ENCODE measurements at places on chromosomes 1 and 21.
A peak's percentile ranks its signal among the peaks of the same experiment; 100 is the strongest.

DNA sequence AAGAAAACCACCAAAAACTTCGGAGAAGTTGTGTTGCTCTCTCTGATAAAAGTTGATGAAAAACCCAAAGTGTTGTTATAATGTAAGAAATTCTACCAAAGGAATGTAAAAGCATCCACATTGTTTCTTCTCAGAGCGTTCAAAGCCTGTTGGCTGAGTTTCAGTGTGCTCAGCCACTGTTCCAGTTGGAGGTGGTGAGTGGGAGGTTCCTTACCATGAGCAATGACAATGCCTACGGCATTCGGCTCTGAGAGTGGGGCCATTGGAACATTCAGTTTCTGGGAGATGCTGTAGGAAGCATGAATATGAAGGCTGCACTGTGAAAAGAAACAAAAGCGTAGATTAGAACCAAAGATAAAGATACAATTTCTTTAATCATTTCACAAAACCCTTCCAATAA, 20.5 kb upstream of the MYBPHL start:
- no peak for DNase-seq

DNA sequence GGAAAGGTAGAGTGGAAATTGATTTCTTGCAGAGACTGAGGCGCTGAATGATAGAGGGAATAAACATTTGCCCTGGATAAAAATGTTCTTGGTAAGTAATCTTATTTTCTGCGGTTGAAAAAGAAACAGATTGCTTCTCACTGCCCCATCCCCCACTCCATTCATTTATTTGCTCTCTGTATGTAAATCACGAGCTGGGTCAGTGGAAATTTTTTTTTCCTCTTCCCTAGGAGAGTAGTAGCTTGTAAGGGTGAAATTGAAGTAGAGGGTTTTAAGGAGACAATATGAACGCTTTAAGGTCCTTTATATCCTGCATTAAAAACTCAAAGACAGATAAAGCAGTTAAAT, 1.4 kb upstream of the BRINP3 start:
- DNase-seq, result no peak

DNA sequence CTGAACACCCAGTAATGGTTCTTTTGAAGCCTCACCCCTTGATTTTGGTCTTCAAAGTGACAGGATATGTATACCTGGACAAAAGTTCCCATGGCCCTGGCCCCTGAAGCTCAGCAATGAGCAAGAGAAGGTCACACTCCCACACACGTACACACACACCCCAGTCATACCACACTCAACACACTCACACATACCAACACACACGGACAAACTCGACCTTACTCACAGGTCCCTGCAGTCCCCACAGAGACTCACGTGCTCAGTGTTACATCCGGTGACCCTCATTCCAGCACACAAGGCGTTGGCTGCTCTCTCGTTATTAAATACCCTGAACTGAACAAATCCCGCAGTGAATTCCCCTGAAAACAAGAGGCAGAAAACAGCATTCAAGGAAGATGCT, 5.9 kb downstream of the ITLN1 start:
- no peak for DNase-seq

- DNase-seq, result no peak
Measured at GRCh38 chr1:96096613-96097321, 624.8 kb upstream of the PTBP2 start.

- no peak for DNase-seq
Measured at GRCh38 chr1:156060937-156061636, at the start of gene RAB25. Gene RAB25 (plus strand): TSS chr1:156061160. CDS start chr1:156061401, 241 bp downstream.

DNA sequence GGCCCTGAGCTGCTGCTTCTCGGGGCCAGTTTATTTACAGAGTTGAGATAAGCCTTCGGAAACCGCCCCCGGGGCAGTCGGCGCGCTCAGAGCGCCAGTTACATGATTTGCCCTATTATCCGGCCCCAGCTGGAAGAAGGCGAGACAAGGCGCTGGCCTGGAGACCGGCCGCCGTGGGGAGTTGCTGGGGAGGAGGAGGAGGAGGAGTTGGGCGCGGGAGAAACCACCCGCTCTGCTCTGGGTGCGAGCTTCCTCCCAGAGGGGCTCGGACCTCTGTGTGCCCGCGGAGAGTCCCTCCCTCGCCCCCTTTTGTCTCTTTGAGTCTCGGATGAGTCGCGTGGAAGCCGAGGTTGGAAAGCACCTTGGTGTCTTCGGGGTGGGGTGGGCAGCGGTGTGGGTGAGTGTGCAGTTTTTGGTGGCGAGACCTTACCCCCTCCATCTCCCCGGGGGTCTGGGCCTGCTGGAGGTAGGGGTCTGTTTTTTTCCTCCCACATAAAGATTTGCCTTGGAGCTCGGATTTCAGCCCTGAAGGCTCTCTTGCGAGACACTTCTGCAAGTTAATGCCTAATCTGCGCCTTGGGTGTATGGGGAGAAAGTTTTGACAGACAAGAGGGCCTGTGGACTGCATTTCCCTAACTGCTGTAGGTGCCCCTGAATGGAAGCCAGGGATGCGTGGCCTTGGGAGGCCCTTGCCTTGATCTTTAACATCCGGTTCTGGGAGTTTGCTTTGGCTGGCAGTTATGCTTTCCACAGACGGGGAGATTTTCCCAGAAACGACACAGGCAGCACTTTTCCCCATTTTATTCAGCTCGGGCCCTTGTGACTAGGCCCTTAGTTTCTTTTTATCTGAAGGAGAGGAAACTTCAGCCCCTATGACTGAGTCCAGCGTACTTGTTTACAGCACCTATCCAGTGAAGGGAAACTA, 80.0 kb downstream of the NDUFS5 start:
- no peak for DNase-seq

DNA sequence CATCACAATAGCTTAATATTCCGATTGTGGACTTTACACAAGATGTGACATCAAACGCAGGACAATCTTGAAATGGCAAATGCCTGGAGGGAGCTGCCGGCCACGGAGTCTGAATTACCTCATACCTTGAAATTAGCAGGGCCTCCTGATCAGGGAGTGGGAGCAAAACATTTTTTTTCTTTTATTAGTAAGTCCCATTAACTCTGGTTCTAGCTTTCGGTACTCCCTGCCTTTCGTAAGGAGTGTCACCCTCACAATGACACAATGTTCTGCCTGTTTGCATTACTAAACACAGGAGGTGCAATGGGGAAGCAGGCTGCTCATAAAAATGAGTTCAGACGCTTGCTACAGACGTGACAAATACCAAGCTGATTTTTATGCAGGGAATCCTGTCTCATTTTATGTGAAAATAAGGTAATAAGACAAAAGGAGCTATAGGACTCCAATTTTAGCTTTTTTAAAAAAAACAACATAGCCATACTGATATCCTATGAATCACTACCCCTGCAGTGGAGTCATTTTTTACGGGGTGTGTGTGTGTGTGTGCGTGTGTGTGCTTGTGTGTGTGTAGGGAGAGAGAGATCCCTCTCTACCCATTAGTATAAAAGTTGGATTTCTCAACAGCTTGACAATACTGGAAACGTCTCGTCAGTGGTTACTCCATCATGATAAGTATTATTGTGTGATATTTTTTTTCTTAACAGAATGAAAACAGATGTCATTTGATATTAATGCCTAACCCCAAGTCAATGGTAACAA, 205.1 kb upstream of the RUNX1 start:
- DNase-seq, result no peak

DNA sequence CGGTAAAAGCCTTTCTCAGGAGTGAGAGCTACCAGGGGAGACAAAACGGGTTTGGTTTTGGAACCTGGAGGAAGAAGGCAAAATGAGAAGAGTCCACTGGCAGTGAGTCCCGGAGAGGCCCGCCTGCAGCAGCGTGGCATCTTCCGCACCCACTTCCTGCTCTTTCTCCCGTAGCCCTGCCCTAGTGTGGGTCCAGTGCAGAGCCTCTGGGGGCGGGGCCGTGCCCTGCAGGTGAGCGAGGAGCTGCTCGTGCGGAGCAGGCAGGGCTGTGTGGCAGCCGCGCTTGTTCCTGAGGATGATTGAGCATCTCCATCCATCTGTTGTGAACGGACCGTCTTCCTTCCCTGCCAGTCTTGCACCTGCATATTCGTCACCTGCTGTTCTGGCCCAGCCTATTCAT, 66.5 kb downstream of the PEX14 start:
- DNase-seq, result no peak

GRCh38 chr1:168848051-168848450, 119.0 kb upstream of the DPT start:
- DNase-seq, result no peak

DNA sequence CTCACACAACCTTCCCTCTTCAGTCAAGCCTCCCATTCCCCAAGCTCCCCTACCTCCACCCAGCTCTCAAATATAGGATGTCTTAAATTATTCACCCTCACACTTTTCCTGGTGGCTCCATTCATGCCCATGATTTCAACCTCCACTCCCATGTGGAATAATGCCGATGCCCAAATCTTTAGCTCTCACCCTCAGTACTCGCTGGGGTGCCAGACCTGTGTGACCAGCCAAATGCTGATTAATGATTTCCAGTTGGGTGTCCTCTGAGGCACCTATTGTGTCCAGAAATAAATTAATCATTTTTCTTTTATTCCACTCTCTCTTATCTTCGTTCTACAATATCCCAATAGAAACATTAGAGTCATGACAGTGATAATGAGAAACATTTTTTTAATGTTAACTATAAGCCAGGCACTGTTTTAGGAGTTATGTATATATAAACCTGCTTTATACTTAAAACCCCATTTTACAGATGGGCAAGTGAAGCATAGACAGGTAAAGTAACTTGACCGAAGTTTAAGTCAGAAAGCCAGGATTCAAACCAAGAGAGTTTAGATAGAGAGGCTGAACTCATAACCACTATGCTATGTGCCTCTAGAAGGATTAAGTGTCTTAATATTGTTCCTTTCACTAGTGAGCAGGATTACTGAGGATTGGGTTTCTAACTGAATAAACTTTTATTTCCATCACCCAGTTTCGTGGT, 209.7 kb downstream of the DUSP10 start:
- DNase-seq, result no peak

DNA sequence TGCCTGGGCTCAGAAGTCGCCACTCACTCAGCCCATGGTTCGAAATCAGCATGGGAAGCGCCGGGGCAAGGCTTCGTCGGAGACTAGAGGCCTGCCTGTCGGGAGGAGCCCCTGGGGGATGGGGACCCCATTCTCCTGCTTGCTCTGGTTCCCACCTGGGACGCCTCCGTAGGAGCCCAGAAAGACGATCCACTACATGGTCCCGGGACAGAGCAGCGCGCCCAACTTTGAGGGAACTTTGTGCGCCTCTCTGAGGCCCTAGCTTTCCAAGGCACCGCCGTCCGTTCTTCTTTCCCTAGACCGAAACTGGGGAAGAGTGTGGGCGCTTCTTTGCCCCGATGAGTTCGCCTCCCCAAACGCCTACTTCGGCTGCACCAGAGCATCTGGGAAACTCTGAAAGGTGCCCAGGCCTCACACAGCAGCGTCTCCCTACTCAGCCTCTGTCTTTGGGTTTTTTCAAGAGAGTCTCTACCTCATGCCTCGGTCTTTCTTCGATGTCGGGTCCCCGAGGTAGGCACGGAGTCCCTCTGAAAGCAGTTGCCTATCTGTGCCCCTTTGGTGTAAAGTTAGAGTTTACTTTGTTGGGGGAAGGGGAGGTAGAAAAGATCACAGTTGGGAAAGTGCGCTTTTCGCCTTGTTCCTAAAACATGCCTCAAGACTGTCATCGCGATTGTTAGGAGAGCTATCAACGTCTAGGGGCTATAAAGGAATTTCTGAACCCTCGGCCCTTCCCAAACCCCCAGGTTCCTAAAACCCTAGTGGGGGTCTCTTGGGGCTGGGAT, 14.0 kb downstream of the NR5A2 start:
- DNase-seq, result no peak

DNA sequence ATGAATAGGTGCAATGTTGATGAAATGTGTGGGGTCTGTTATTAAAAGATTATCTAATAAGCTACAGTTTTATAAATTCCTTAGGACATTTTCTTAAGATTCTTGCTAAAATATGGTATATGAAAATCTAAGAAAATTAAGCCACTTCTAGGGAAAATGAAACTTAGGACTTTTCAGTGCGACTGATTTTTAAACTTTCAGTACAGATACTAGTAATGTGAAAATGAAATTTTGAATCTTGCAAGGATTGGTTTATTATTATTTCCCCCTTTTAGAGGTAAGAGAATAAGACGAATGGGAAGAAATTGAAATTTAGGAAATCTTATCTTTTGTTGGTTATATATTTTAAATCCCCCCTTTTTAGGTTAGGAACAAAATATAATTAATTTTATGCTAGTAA, 16.4 kb downstream of the CAPZA1 start:
- no peak for DNase-seq

DNA sequence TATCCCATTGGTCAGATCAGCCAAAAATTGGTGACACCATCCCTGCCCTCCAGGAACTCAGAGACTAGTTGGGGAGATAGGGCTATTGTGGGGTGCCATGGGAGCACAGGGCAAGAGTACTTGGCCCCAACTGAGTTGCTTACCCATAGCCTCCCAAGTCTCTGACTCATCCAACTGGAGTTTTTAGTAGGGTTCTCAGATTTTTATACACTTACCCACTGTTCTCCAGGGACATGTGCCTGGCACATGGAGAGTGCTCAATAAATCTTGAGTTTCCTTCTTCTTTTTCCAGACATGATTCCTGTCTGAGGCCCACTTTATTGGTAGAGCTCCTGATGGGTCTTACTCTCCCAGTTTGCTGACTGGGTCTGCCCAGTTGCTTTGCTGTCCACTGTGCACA, 56.7 kb downstream of the OVGP1 start:
- DNase-seq, result no peak

DNA sequence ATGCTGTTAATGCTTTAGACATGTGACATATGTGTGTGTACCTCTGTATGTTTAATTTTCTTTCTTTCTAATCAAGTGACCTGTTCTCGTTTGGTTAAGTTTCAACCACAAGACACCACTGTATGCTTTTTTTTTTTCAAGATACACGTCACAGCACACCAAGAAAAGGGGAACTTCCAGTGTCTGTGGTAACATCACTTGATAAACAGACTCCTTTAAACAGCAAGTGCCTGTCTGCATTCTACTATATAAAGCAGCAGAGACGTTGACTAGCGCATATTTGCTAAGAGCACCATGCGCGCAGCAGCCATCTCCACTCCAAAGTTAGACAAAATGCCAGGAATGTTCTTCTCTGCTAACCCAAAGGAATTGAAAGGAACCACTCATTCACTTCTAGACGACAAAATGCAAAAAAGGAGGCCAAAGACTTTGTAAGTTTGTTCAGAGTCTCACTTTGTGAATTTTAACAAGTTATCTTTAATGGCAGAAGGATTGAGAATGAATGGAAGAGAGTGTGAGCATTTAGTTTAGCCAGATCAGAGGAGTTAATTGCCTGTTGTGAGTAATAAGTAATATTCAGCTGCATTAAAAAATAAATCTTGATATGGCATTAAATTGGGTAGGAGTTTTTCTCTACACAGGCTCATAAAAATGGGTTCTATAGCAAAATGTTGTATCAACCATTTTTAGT, at the start of gene RGS1:
Gene RGS1 (plus strand): TSS at position 275 of the 691 bp plus-strand sequence. CDS start 20 bp downstream, at position 295.
- DNase-seq, result peak; percentile 41

DNA sequence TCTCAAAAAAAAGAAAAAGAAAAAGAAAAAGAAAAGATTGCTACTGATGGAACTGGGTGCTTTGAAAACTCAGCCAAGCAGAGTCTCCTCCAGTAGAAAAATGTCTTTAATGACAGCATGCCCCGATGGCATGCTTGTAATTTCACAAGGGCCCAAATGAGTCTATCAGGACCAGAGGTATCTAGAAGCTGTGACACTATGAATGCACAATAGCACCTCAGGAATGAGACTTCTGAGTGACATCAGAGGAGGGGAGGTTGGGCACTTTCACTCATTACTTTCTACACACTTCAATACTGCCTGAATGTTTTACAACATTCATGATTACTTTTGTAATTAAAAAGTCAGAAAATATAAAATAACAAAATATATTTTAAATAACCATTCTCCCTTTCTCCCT, 15.1 kb upstream of the CD58 start:
- no peak for DNase-seq

Data from activated T-cell treated with anti-CD3 and anti-CD28 coated beads for 4 hours (primary cell).